ENCODE measurements at places on chromosomes 5 and 9. TPM values are rescaled to one million over a fixed set of nuclear protein-coding genes. Genes with fewer than 3 reads are reported as not detected.

The PCDHA4 gene
- total RNA-seq = not detected

The SLC44A1 gene
- 11.8 TPM for total RNA-seq

GRCh38 chr9:20286154-20286700 lies 336.1 kb downstream of the MLLT3 start:
- H3K27me3 ChIP-seq = no peaks in the 10 kb centered on the region
- H3K4me3 ChIP-seq = no peak overlapping the region
- H3K27ac ChIP-seq = no peak overlapping the region
- DNase-seq = no peak

The ACOT12 gene
- not detected for total RNA-seq

The ACSL6 gene
- total RNA-seq = 6.0 TPM

The CCDC192 gene
- not detected for total RNA-seq

DNA sequence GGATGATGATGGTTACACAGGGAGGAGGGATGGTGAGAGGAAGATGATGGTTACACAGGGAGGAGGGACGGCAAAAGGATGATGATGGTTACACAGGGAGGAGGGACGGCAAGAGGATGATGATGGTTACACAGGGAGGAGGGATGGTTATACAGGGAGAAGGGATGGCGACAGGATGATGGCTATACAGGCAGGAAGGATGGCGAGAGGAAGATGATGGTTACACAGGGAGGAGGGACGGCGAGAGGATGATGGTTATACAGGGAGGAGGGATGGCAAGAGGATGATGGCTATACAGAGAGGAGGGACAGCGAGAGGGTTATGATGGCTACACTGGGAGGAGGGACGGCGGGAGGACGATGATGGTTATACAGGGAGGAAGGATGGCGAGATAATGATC lies 64.1 kb upstream of the FCN1 start:
- H3K36me3 ChIP-seq = no peaks in the 10 kb centered on the region
- no peak for DNase-seq
- H3K27me3 ChIP-seq = no peaks in the 10 kb centered on the region
- H3K4me3 ChIP-seq = no peak overlapping the region
- no peaks in the 10 kb centered on the region for H3K4me1 ChIP-seq

- no peak for DNase-seq
- no peaks in the 10 kb centered on the region for H3K4me1 ChIP-seq
- H3K27me3 ChIP-seq = no peaks in the 10 kb centered on the region
- H3K4me3 ChIP-seq = no peak overlapping the region
- H3K36me3 ChIP-seq = no peaks in the 10 kb centered on the region
These were observed 386.1 kb upstream of the KIF2A start for GRCh38 chr5:61919920-61920319.

GRCh38 chr5:1789834-1790471 lies 9.7 kb downstream of the MRPL36 start:
- DNase-seq = no peak
- H3K4me3 ChIP-seq = no peak overlapping the region
- peak overlapping the region; percentile 47 for H3K27ac ChIP-seq
- peaks cover 2% of the 10 kb centered on the region for H3K27me3 ChIP-seq

The ZNF367 gene
- 29.0 TPM for total RNA-seq

DNA sequence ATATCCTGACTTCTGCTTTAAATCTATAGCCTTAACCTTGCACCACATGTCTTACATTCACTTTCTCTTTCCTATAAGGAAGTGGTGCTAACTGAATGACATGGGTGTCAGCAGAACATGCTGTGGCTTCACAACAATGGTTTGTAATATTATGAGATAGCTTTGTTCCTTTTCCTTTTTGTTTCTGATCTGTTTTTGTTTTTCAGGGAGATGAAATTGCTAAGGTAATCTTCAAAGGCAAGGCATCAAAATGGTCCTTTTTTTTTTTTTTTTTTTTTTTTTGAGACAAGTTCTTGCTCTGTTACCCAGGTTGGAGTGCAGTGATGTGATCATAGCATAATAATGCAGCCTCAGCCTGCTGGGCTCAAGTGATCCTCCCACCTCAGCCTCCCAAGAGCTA lies 53.6 kb upstream of the RANBP6 start:
- peaks cover 18% of the 10 kb centered on the region for H3K4me1 ChIP-seq
- no peaks in the 10 kb centered on the region for H3K36me3 ChIP-seq
- DNase-seq = no peak
- H3K27me3 ChIP-seq = no peaks in the 10 kb centered on the region

All from activated CD4-positive, alpha-beta memory T cell treated with anti-CD3 and anti-CD28 coated beads for 36 hours (primary cell).